Breast epithelium (tissue), 4 donors: ENCODE measurements at places on chromosomes 2 and 18.

- no peak for DNase-seq
- H3K4me1 ChIP-seq, result no peaks in the 10 kb centered on the region
- H3K36me3 ChIP-seq, result no peaks in the 10 kb centered on the region
- H3K27me3 ChIP-seq, result no peaks in the 10 kb centered on the region
- no peak overlapping the region for H3K4me3 ChIP-seq
- no peak overlapping the region for H3K27ac ChIP-seq
Measured at GRCh38 chr2:239669181-239669898, 268.5 kb upstream of the HDAC4 start.

DNA sequence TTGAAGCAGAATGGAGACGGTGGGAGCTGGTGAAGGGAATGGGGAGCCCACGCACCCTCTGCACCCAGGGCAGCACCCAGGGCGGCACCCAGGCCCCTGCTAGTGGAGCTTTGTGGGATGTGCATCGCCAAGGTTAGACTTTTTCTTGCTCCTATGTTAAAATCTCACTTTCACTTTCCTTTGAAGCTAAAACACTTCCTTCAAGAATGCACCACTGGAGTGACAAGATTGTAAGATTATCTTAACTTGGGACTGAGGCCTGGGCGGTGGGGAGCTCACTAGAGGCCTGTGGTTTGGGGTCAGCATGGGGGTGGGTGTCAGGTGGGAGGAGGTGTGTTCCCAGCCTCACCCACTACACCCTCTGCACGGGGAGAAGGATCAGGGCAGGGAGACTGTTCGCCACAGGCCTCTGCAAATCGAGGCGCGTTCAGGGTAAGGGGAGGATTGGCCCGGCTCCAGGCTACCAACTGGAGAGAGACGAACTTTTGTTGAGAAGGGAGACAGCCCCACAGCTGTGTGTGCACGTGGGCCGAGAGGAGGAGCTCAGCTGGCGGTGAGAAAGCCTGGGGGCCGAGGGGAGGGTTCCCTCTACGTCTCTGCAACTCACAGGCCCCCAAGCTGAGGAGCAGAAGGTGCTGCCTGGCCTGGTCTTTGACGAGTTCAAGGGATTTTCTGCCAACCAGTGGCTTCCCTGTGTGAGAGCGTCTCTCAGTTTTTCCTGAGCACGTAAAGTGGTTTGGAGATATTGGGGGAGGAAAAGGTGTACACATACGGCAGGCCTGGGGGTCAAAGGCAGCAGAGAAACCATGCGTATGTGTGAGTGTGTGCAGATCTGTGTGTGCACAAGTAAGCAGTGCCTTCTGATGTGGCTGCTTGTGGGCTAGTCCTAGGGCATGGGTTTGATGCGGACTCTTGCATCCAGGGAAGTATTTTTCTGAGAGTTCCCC, 147.7 kb downstream of the KLHL29 start:
- H3K4me1 ChIP-seq, result no peaks in the 10 kb centered on the region
- H3K4me3 ChIP-seq, result no peak overlapping the region
- peak overlapping the region; percentile 29 for H3K27ac ChIP-seq
- no peaks in the 10 kb centered on the region for H3K36me3 ChIP-seq
- no peaks in the 10 kb centered on the region for H3K27me3 ChIP-seq

DNA sequence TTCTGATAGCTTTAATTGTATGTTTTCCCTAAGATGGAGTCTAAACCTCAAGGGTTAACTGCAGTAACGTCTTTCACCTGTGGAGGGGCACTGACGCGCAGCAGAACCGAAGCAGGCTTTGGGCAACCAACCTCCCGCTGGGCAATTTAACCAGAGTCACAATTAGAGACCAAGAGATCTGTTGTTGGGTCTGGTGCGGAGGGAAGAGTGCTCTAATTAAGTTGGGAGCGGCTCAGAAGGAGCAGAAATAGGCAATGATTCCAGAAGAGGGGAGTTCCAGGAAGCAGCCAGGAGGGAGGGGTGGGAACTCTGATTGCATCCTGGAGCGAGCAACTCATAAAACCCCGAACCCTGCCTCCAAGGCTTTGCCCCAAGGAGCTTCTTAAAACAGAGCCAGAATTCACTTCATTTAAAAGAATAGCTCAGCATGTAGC, 245.8 kb downstream of the PAX3 start:
- no peak overlapping the region for H3K4me3 ChIP-seq
- peaks cover 67% of the 10 kb centered on the region for H3K27me3 ChIP-seq
- H3K36me3 ChIP-seq, result no peaks in the 10 kb centered on the region
- H3K27ac ChIP-seq, result no peak overlapping the region
- no peak for DNase-seq
- no peaks in the 10 kb centered on the region for H3K4me1 ChIP-seq

GRCh38 chr2:199977984-199978415, 22.6 kb downstream of the MAIP1 start:
- no peak for DNase-seq
- H3K27ac ChIP-seq, result no peak overlapping the region
- H3K4me3 ChIP-seq, result no peak overlapping the region

DNA sequence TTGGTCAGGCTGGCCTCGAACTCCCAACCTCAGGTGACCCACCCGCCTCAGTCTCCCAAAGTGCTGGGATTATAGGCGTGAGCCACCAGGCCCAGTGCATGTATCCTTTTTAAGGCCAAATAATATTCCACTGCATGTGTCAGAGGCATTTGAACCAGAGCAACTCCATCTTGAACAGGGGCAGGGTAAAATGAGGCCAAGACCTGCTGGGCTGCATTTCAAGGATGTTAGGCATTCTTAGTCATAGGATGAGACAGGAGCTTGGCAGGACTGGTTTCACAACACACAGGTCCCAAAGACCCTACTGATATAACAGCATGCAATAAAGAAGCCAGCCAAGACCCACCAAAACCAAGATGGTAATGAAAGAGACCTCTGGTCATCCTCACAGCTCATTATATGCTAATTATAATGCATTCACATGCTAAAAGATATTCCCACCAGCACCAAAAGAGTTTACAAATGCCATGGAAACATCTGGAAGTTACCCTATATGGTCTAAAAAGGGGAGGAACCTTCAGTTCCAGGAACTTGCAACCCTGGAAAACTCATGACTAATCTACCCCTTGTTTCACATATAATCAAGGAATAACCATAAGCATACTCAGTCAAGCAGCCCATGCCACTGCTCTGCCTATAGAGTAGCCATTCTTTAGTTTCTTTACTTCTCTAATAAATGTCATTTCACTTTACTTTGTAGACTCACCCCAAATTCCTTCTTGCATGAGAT, 204.6 kb downstream of the RAB3GAP1 start:
- no peak overlapping the region for H3K27ac ChIP-seq
- no peaks in the 10 kb centered on the region for H3K4me1 ChIP-seq
- no peak for DNase-seq

GRCh38 chr2:239552213-239552926, 151.6 kb upstream of the HDAC4 start:
- no peaks in the 10 kb centered on the region for H3K27me3 ChIP-seq
- H3K4me1 ChIP-seq, result no peaks in the 10 kb centered on the region
- no peak overlapping the region for H3K4me3 ChIP-seq
- H3K36me3 ChIP-seq, result no peaks in the 10 kb centered on the region

- no peak overlapping the region for H3K4me3 ChIP-seq
- DNase-seq, result no peak
- H3K36me3 ChIP-seq, result no peaks in the 10 kb centered on the region
- H3K27me3 ChIP-seq, result no peaks in the 10 kb centered on the region
Measured at GRCh38 chr2:200839513-200839912, 24.9 kb downstream of the CLK1 start.

DNA sequence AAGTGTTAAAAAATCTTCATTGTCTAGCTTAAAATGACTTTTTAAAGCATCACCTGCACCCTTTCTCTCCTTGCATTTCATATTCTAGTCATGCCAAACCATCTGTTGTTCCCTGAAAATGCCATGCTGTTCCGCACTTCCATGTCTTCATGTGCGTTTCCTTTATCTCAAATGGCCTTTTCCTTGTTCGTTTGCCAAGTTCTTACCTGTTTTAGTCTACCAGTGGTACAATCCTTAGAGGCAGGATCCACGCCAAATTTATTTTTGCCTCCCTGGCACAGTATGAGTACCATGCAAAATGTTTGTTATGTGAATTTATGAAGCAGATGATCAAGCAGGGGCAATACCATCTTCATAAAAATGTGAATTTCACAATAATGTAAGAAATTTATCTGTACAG, 37.0 kb downstream of the TMEFF2 start:
- no peak overlapping the region for H3K27ac ChIP-seq
- H3K27me3 ChIP-seq, result no peaks in the 10 kb centered on the region
- H3K36me3 ChIP-seq, result no peaks in the 10 kb centered on the region
- no peak for DNase-seq

DNA sequence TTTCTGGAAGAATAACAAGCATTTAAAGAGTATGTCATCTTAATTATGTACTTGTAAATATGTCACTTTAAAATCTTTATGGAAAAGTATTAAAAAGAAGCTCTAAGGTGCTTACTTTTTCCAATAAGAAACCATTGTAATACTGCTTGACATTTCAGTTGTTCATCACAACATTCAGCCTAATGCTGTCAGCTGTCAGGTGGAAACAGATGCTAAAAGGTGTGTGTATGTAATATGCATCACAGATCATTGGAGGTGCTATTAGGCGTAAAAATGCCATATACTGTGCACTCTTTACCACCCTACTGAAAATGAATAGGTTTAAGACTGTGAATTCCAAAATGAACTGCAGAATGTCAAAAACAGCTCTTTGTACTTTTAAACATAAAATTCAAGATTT, 40.3 kb downstream of the METTL8 start:
- no peaks in the 10 kb centered on the region for H3K4me1 ChIP-seq
- H3K36me3 ChIP-seq, result no peaks in the 10 kb centered on the region
- no peak overlapping the region for H3K27ac ChIP-seq
- no peaks in the 10 kb centered on the region for H3K27me3 ChIP-seq
- no peak overlapping the region for H3K4me3 ChIP-seq
- no peak for DNase-seq

DNA sequence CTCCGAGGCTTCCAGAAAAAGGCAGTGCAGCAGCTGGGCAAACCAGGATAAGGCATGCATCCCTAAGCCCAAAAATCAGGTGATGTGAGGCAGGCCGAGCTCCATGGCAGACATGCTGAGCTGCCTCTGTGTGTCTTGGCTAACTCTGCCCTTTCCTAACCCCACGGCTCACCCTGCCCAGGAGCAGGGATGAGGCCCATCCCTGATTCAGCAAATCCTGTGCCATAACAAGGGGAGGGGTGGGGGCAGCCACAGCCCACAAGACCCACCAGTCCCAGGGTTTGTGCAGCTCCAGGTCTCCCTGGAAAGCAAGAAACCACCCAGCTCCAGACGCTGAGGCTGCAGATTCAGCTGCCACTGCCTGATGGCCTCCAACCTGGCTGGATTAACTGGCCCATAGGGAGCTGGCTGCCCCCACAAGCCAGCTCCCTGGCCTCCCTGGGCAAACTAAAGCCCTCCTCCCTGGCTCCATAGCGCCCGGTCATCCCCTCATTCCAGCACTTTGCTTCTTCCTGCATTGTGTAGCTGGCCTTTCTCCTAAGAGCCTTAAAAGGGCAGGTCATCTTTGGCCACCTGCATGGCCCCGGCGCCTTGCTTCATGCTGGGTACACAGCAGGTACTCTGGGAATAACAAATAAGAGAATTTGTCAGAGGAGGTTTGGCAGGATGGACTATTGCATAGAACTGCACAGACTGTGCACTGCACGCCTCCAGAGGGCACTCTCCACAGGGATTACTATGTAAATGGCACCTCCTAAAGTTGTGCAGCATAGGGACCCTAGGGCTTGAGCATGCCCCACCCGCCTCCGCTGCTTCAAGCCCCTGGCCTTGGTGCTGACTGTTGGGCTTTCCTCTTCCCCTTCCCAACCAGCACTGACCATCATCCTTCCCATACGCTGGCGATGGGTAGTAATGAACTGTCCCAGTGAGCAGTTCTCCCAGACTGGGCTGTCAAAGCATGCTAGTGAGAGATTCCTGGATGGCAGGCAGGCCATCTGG, 10.7 kb downstream of the STEAP3 start:
- H3K4me1 ChIP-seq, result no peaks in the 10 kb centered on the region
- no peak for DNase-seq
- no peaks in the 10 kb centered on the region for H3K36me3 ChIP-seq
- no peak overlapping the region for H3K27ac ChIP-seq
- H3K4me3 ChIP-seq, result no peak overlapping the region
- no peaks in the 10 kb centered on the region for H3K27me3 ChIP-seq

DNA sequence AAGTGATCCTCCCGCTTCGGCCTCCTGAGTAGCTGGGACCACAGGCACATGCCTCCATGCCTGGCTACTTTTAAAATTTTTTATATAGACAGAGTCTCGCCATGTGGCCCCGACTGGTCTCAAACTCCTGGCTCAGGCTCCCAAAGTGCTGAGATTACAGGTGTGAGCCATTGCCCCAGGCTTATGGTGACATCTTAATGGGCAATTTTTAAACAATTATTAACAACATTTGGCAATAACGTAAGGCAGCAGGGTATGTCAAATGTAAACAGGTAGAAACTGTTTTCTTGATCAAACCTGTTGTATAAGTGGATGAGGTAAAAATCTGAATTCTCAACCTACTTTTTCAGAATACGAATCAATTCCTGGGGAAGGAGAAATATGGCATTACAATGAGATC, 11.0 kb downstream of the FECH start:
- no peak overlapping the region for H3K27ac ChIP-seq
- no peaks in the 10 kb centered on the region for H3K4me1 ChIP-seq
- DNase-seq, result no peak
- no peaks in the 10 kb centered on the region for H3K27me3 ChIP-seq

- no peaks in the 10 kb centered on the region for H3K4me1 ChIP-seq
- H3K36me3 ChIP-seq, result no peaks in the 10 kb centered on the region
- H3K4me3 ChIP-seq, result no peak overlapping the region
- H3K27ac ChIP-seq, result peak overlapping the region; percentile 65
- H3K27me3 ChIP-seq, result no peaks in the 10 kb centered on the region
Measured at GRCh38 chr2:207892716-207893402, 123.2 kb upstream of the FZD5 start.

DNA sequence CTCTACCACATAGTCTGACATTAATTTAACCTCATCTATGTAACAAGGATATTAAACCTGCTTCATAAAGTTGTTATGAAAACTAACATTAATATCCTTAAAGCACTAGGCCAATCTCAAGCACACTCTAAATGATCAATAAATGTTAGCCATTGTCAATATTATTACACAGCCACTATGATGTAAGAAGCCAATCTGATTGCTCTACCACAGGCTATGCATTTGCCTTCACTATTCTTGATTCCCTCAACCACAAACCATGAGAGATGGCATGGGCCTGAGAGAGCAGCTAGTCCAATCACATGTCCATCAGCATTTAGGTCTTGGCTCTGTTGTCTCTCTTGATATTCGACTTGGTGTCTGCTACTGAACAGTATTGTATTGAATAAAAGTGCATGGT, 4.2 kb downstream of the SLC25A12 start:
- H3K4me3 ChIP-seq, result no peak overlapping the region
- H3K36me3 ChIP-seq, result no peaks in the 10 kb centered on the region
- H3K4me1 ChIP-seq, result no peaks in the 10 kb centered on the region
- no peaks in the 10 kb centered on the region for H3K27me3 ChIP-seq
- H3K27ac ChIP-seq, result no peak overlapping the region

GRCh38 chr2:233799087-233799665, 21.0 kb downstream of the MROH2A start:
- H3K36me3 ChIP-seq, result no peaks in the 10 kb centered on the region
- DNase-seq, result peak; percentile 7
- no peaks in the 10 kb centered on the region for H3K4me1 ChIP-seq
- H3K27me3 ChIP-seq, result no peaks in the 10 kb centered on the region
- no peak overlapping the region for H3K4me3 ChIP-seq

GRCh38 chr18:36734596-36734995, 94.2 kb downstream of the TPGS2 start:
- no peak overlapping the region for H3K4me3 ChIP-seq
- peak overlapping the region; percentile 63 for H3K27ac ChIP-seq
- no peaks in the 10 kb centered on the region for H3K4me1 ChIP-seq
- no peak for DNase-seq
- H3K27me3 ChIP-seq, result no peaks in the 10 kb centered on the region
- no peaks in the 10 kb centered on the region for H3K36me3 ChIP-seq

- DNase-seq, result no peak
- H3K4me3 ChIP-seq, result no peak overlapping the region
- H3K27me3 ChIP-seq, result no peaks in the 10 kb centered on the region
- H3K36me3 ChIP-seq, result no peaks in the 10 kb centered on the region
- H3K27ac ChIP-seq, result no peak overlapping the region
Measured at GRCh38 chr2:120704696-120705095, 31.0 kb upstream of the GLI2 start.
